Activated CD8-positive, alpha-beta memory T cell treated with anti-CD3 and anti-CD28 coated beads for 1 hour (primary cell): ENCODE measurements at places on chromosomes 7 and 10.

DNA sequence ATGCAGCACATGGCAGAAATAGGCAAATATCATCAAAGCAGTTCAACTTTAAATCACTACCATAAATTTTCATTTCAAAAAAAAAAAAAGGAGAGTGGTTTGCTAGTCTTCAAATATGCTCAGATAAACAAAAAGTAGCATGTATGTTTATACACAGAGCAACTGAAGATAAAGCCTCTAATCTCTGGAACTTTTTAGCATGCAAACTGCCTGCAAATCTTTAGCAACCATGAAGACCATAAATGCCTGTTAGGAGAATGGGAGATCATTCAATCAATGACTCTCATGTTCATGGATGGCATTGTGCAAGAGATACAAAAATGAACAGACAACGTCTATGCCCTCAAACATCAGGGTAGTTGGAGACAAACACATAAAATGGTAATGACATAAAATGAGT, 57.3 kb downstream of the ORC5 start:
- DNase-seq, result no peak

DNA sequence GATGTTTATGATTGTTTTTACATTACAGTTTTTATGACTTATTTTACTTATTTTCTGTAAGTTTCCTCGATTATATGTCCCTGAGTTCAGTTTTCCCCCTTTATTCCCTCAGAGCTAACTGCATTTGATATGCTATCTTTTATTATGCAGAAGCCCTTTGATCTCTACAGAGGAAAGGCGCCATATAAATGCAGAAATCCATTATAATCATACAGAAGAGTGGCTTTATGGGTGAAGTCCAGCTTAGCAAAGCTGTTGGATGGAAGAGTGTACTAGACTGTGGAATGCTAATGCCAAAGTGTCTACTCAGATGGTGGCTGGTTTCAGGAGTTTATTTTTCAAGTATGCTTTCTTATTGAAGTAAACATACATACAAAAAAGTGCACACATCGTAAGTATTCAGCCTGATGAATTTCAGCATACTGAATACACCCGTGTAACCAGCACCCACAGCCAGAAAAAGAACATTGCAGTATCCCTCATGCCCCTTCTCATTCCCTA, 258.4 kb upstream of the BMPER start:
- no peak for DNase-seq

DNA sequence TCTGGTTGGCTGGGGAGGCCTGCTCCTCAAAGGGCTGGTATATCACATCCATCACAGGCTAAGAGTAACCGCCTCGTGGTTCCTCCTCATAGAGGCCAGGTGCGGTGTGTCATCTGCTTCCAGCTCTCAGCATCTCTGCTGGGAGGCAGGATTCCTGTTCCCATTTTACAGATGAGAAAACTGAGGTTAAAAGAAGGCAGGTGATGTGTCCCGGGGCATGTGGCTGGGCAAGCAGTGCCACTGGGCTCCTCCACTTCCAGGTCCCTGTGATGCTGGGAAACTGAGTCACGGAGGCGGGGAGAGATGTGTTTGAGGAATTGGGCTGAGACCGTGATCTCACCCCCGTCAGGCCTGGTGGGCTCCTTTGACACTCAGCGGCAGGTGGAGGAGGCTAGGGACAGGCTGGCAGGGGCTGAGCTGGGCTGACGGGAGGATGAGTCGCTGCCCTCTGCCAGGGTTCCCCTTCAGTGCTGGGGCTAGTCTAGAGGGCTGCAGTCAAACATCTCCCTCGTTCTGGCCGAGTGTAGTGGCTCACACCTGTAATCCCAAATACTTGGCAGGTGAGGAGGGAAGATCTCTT, 9.4 kb downstream of the ARPC1B start:
- DNase-seq, result no peak

DNA sequence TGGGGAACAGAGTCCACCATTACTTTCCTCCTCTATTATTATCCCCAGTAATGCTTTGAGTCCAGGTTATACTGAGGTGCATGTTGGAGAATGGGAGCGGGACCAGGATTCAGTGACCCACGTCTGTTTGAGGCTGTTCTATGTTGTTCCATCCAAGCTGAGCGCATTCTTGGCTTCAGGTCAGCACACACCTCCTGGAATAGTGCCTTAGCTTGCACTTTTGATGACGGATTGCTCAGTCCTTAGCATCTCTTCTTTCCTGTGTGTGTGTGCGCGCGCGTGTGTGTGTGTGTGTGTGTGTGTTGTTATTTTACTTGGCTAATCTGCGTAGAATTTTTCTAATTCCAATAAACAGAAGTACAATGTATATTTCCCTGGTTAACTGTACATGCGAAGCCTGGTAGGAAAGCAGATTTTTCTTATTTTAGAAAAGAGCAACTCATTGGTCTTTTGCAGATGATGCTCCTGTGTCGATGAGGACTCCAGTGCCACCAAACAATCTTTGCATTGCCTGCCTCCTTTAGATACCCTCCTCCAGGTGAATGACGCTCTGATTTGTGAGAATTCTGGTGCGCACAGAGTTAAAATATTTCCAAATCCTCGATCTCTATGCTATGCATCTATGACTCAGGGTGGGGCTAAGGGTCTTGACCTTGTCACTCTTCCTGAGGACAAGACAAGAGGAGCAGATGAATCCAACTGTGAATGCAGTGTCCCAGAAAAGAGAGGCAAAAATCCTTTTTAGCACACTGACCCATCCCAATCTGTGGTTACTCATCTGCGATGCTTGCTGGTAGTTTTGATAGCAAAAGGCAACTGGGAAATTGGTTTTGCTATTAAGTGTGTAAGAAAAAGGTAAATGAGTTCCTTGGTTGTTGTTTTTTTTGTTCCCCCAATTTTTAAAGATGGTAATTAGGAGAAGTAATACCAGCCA, 13.3 kb upstream of the CELF2 start:
- DNase-seq, result no peak

DNA sequence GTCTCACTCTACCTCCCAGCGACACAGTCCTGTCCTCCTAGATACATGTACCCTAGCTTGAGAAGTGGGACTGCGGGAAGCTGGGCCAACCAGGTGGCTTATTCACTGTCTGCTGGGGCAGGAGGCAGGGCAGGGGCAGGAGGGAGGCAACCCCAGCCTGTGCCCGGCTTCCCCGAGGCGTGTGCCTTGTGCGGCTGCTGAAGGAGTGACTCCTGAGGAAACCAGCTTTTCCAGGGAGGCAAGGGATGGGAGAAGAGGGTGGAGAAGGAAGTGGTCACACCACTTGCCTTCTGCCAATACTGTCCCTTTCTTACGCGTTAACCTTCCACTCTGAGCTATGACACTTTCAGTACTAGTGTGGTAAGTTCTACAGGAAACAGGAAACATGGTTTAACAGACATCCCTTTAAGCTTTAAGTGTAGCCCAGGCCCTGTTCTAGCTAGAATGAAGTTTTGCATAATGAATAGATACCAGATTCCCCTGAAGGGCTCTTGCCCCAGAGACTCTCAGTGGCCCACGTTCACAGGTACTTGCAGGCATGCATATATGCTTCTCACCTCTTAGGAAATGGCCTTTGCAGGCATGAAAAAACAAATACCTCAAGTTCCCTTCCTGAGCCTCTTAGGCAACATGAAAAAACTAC, 40.6 kb downstream of the SYPL1 start:
- no peak for DNase-seq

DNA sequence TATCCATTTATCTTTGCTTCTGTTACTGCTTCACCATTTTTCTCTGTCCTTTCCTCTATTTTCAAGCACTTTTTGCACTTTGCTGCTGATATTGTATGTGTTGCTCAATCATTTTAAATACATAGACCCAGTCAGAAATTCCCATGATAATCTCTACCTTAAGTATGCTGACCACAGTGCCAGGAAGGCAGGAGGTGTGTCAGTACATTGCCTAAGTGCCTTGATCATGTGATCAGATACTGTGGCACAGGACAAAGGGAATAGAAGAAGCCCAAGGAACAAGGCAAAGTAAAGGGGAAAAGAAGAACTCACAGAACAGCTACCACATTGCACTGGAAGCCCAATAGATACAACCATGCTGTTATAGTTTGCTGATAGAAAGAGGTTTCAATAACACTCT, 53.7 kb upstream of the CD36 start:
- no peak for DNase-seq

- DNase-seq, result no peak
Measured at GRCh38 chr7:45971171-45971570, 50.1 kb upstream of the IGFBP3 start.

DNA sequence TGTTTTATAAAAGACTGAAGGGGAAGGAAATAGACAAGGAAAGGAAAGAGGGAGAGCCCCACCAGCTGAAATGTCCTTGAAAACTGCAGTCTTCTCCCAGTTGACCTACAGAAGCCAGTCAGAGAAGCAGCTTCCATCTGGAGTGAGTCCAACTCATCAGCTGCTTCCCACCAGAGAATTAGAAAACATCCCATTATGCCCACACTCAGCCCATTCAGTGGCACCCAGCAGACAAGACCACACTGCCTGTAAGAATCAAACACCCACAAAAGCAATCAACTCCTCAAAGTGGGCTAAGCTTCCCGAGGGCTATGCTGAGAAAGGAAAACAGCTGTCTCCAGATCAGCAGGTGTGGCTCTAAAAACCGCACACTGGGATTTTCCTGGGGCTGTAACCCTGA, 29.6 kb upstream of the TMEM213 start:
- no peak for DNase-seq

DNA sequence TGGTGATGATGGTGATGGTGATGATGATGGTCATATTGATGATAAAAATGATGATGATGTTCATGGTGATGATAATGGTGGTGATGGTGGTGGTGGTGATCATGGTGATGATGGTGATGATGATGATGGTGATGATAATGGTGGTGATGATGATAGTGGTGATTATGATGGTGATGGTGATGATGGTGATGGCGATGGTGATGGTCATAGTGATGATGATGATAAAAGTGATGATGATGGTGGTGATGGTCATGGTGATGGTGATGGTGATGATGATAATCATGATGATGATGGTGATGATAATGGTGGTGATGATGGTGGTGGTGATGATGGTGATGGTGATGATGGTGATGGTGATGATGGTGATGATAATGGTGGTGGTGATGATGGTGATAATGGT, 478.7 kb downstream of the TYW1 start:
- DNase-seq, result no peak

- no peak for DNase-seq
Measured at GRCh38 chr10:121132273-121132672, 281.1 kb downstream of the WDR11 start.

GRCh38 chr10:59463909-59464308, 101.6 kb upstream of the FAM13C start:
- DNase-seq, result no peak

DNA sequence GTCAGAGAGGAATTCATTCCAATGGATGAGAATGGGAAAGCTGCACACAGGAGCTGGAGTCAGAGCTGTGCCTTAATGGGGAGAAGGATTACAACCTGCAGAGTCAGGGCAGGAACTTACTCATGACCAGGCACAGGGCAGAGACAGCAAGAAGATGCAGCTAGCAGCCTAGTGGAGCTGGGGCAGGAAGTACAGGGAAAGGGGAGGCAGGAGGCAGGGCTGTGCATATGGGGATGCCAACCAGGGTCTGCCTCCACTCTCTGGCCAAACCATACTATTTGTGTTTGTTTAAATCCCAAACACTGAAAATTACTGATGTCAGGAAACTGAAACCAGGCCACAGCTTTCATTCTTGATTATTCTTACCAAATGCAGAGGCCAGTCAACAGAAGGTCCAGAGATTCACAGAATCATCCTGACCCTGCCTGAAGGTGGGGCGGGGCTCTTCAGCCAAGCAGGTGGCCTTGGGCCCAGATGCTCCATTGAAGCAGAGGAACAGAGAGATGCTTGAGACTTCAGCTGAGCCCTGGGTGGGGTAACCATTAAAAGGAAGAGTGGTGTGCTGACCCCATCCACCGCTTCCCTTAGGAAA, 461.9 kb downstream of the KCNMA1 start:
- no peak for DNase-seq

DNA sequence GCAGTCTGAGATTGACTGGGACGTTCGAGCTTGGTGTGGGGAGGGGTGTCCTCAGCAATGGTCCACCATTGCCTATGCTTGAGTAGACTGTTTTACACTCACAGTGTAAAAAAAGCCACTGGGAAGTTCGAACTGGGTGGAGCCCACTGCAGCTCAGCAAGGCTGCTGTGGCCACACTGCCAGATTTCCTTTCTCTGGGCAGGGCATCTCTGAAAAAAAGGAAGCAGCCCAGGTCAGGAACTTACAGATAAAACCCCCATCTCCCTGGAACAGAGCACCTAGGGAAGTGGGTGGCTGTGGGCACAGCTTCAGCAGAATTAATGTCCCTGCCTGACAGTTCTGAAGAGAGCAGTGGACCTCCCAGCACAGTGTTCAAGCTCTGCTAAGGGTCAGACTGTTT, 80.3 kb downstream of the BICC1 start:
- DNase-seq, result no peak

- DNase-seq, result no peak
Measured at GRCh38 chr7:82029236-82029913, 259.5 kb upstream of the HGF start.

DNA sequence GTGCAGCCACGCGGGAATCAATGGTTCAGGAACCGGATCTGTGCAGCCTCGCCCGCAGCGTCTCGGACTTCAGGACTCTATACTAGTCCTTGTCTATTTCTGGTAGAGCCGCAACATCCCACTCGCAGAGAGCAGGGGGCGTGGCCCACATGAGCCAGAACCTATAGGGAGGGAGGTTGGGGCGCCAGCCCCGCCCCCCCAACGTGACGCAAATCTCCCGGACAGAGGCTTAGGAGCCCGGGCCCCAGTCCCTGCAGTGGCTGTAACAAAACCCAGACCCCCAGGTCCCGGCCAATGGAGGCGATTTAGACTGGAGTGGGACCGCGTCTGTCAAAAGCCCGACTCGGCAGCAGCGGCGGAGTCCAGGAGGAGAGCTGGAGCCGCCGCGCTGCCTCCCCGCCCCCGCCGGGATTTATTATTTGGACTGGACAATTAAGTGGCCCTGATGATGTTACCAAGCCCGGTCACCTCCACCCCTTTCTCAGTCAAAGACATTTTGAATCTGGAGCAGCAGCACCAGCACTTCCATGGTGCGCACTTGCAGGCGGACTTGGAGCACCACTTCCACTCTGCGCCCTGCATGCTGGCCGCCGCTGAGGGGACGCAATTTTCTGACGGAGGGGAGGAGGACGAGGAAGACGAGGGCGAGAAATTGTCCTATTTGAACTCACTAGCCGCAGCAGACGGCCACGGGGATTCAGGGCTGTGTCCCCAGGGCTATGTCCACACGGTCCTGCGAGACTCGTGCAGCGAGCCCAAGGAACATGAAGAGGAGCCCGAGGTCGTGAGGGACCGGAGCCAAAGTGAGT, at the start of gene NKX2-3:
NKX2-3 (plus strand) TSS at position 256 of the 809 bp plus-strand sequence; CDS start at position 446, 190 bp downstream.
- no peak for DNase-seq

DNA sequence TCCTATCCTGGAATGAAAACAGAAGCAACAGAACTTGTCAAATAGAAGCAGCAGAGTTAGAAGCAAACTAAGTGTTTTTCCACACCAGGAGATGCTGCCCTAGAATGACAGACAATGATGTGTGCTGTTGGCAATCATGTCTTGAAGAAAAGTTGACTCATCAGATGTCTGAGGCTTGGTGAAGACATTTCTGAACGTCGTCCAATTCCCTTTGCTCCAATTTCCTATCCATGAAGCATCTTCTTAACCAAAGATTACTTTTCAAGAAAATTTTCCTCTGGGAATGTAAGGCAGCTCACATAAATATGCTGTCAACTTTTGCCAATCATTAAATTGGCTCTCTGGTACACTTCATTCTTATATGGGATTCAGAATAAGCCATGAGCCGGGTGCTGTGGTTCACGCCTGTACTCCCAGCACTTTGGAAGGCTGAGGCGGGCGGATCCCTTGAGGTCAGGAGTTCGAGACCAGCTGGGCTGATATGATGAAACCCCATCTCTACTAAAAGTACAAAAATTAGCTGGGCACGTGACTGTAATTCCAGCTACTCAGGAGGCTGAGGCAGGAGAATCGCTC, 34.6 kb downstream of the MALSU1 start:
- no peak for DNase-seq

GRCh38 chr10:86108696-86109095, 257.9 kb downstream of the GRID1 start:
- no peak for DNase-seq
